ENCODE measurements at places on chromosomes 3 and 15.

- no peak for DNase-seq
Measured at GRCh38 chr3:66856533-66856932, 141.6 kb upstream of the KBTBD8 start.

- DNase-seq, result no peak
Measured at GRCh38 chr3:49032646-49033304, 3.6 kb upstream of the IMPDH2 start.

DNA sequence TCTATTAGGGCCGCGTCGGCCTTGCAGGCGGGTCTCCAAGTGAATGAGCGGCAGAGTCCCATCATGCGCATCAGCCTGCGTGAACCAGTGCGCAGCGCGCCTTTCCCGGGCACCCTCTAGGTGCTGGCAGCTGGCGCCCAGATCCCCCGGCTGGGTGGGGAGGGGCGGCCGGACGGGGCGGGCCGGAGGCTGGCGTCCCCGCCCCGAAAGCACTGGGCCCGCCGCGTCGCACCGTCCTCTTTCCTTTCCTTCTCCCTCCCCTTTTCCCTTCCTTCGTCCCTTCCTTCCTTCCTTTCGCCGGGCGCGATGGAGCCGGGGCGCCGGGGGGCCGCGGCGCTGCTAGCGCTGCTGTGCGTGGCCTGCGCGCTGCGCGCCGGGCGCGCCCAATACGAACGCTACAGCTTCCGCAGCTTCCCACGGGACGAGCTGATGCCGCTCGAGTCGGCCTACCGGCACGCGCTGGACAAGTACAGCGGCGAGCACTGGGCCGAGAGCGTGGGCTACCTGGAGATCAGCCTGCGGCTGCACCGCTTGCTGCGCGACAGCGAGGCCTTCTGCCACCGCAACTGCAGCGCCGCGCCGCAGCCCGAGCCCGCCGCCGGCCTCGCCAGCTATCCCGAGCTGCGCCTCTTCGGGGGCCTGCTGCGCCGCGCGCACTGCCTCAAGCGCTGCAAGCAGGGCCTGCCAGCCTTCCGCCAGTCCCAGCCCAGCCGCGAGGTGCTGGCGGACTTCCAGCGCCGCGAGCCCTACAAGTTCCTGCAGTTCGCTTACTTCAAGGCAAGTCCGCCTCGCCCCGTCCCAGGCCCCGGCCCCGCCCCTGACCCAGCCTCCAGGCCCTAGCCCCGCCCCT, at the start of gene CRTAP:
CRTAP (plus strand) TSS at position 243 of the 850 bp plus-strand sequence; CDS start at position 307, 64 bp downstream.
- DNase-seq, result peak; percentile 45

GRCh38 chr3:28504976-28505375, 156.4 kb upstream of the AZI2 start:
- DNase-seq, result no peak

GRCh38 chr3:98457543-98457942, 5.5 kb upstream of the OR5K1 start:
- DNase-seq, result no peak

DNA sequence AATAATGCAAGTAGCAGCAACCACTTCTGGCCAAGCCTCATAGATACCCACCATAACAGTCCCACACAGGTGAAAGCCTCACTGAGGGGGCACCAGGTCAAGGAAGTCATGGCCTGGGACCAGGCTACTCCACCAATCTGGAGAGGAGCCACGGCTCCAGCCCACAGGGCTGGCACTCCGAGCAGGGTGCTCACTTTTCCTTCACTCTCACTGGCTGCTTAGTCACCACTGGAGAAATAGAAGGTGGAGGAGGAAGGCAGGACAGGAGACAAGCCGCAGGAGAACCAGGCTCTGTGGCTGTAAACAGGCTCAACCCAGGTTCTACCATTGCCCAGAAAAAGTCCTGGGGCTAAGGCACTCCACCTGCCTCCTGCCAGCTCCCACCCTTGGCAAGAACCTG, 1.2 kb downstream of the USP19 start:
- DNase-seq, result no peak

All from NCI-H748 treated with DMSO at 0.1 percent for 48 hours (cell line).